Ureter (tissue), 1 donor: ENCODE measurements at places on chromosomes 12 and 14.
A peak's percentile ranks its signal among the peaks of the same experiment; 100 is the strongest.

DNA sequence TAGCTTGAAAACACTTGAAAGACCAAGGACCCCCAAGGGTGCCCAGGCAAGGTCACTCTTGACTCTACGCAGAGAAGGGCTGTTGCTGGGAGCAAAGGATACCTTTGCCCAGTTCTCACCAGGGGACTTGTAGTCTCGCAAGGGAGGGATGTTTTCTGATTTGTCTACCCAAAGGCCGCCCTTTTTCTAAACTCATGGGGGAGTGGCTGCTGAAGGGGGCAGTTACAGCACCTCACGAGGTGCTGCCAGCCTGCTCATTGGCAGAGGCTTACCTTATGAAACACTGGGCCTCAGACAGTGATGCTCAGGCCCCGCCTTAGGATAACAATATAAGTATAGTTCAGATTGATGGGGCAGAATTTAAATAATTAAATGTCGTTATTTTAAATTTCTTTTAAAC is 107.0 kb downstream of the ETV6 start:
- no peak for DNase-seq

DNA sequence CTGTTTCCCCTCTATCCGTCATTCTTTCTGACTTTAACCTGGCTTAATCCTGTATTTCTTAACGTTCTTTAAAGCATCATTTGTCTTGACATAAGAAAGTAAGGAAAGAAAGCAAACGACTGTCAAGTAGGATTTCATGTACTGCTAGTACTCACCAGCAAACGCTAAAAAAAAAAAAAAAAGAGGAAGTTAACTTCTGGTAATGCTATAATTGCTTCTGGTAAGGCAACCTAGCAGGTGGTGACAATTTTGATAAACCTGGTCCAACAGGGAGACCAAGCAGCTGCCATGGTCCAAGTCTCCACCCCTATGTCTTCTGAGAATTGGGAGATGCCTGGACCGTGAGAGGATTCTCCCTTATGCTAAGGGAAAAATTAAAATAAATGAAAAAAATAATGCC is 306.6 kb downstream of the DAD1 start:
- no peak for DNase-seq

- no peak for DNase-seq
Observed at GRCh38 chr14:102389246-102389645, 26.5 kb downstream of the TECPR2 start.

DNA sequence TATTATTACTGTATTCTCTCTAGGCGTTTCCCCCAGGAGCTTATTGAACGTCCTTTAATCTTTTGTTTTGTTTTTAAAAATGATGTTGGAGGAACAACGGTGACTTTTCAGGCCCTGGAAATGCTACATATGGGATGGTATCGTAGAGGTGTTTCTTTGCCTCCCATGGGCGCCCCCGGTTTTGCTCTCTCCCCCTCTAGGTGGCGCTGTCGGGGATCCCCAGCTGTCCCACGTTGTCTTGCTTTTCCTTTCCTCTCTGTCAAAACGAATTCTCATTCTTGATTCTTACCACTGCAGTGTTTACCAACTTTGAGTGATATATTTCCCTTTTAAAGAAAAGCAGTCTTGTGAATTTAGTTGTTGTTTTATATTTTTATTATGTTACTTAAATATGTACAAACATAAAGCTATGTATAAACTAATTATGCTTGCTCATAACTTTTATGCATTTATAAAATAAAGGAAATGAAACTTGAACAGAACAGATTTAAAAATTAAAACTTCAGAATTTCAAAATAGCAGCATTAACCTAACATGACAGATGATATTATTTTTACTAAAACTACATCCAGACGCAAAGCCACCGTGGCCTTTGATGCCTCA is 171.9 kb downstream of the RGS6 start:
- DNase-seq: no peak

DNA sequence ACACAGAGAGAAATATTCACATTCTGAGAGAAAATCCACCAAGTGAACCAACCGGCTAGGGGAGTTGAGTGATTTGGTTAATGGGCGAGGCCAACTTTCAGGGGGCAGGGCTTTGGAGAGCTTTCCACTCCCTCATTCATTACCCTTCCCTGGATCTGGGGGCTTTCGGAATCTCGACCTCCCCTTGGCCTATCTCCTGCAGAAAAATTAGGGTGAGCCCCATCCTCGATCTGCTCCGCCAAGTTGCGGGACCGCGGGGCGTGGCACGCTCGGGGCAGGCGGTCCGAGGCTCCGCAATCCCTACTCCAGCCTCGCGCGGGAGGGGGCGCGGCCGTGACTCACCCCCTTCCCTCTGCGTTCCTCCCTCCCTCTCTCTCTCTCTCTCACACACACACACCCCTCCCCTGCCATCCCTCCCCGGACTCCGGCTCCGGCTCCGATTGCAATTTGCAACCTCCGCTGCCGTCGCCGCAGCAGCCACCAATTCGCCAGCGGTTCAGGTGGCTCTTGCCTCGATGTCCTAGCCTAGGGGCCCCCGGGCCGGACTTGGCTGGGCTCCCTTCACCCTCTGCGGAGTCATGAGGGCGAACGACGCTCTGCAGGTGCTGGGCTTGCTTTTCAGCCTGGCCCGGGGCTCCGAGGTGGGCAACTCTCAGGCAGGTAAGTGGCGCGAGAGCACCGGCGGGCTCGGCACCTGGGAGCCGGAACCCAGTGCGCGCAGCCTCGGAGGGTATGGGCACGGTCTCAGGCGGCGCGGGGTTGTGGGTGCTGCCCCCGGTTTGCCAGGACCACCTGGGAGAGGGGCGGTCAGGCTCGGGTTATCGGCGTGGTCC is at the start of gene ERBB3:
Gene ERBB3 (plus strand): TSS at position 443 of the 833 bp plus-strand sequence. CDS start 136 bp downstream, at position 579.
- peak; percentile 83 for DNase-seq

GRCh38 chr14:103122947-103123633 is at the start of gene TNFAIP2:
TSS of gene TNFAIP2 (plus strand) at chr14:103123461. CDS start at chr14:103126458, 2,997 bp downstream.
- no peak for DNase-seq

GRCh38 chr12:69284131-69284530 is 44.8 kb downstream of the CPSF6 start:
- peak; percentile 66 for DNase-seq

- peak; percentile 61 for DNase-seq
Observed at GRCh38 chr12:114661245-114661644, 22.7 kb downstream of the TBX3 start.

- no peak for DNase-seq
Observed at GRCh38 chr14:69261761-69262331, 1.9 kb downstream of the GALNT16 start.

DNA sequence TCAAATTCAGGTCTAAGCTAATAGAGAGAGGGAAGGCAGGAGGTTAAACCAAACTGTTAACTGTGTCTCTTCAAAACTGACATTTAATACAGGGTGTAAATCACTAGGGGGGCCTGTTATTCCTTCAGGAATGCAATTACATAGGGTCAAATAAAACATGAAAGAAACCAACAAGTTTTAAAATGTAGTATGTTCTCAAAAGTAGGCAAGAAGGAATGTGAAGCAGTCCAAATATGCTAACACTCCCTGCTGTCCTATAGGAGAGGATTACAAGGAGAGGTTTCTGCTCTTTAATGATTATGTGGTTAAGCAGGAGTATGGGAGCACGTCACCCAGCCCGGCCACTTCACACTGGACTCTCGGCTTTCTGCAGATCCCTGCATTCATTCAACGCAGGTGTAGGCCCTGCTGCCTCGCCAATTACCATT is 42.5 kb upstream of the BMP4 start:
- no peak for DNase-seq

DNA sequence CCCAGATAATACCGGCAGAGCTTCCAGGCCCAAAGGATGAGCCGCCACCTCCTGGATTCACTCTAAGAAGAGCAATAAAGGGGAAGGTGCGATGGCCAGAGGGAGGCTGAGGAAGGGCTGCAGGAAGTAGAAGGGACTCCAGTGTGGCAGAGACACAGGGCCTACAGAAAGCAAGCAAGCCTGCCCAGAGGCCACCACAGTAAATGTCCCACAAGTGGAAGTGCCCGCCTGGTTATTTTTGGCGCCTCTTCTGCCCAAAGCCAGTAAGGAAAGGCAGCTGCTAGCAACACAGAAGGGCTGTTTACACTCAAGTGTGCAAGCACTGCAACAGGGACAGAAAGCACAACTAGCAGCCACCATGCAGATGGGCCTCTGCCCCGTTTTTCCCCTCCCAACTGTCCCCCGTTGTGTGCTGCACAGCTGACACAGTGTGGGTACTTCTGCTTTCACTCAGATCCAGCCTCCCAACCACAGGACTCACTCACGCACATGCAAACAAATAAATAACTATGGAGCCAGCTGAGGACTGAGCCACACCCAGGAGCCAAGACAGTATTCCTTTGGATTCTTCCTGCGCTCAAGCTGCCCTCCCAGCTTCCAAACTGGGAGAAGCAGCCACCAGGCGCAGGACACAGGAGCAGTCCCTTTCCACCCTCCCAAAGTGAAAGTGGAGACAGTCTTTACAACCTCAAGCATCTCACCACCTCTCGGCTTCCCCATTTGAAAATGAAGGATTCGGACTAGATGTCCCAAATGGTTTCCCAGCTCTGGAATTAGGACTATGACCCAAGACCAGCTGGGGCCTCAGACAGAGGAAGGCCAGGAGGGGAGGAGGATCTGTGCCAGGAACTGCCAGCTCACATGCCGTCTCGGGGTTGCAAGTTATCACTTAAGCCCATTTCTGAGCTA is 40.0 kb upstream of the PNMA1 start:
- DNase-seq: no peak

DNA sequence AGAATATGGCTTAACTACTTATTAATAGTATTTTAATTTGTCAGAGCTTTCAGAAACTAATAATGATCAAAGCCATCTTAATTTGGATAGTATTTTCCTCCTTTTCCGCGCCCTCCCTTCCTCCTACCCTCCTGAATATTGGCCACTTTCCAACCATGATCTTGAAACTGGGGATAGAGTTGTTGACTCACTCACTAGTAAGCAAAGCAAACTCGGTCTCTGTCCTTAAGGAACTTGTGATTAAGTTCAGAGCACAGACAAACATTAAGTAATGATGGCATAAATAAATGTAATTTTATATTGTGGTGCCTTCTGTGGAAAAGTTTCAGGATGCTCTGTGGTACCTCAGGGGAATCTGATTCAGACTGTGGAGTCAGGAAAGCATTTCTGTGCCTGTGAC is 75.7 kb downstream of the LRRK2 start:
- no peak for DNase-seq

- no peak for DNase-seq
Observed at GRCh38 chr14:34628681-34629135, 1.2 kb downstream of the SNX6 start.

GRCh38 chr14:79279645-79280597 is 931.4 kb downstream of the DIO2 start:
- DNase-seq: no peak
